ENCODE measurements at places on chromosomes 2 and 18. TPM values are rescaled to one million over a fixed set of nuclear protein-coding genes. Genes with fewer than 3 reads are reported as not detected.

NT5DC4 gene
- not detected for total RNA-seq

GRCh38 chr2:157492189-157492773 is 48.4 kb upstream of the CYTIP start:
- H3K27me3 ChIP-seq: no peaks in the 10 kb centered on the region
- H3K4me3 ChIP-seq: no peak overlapping the region
- no peaks in the 10 kb centered on the region for H3K36me3 ChIP-seq

RBMS1 gene
- total RNA-seq: 48.4 TPM

DNA sequence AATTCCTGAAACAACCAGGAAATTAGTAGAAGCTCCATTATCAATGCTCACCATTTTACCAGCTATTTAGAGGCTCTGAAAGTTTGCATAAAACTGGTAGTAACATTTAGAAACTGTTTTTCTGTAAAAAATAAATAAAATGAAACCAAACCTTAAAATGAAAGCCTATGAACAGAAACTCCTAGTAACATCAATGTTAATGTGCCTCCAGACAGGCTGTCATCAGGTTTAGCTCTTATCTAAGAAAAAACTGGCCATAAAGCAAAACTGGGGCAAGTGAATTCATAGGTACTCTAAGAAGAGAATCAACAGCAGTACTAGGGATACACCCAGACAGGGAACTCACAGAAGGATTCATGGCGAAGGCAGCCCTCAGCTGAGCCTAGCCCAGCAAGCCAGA is 8.0 kb downstream of the E2F6 start:
- DNase-seq: no peak
- peaks cover 5% of the 10 kb centered on the region for H3K36me3 ChIP-seq
- H3K27ac ChIP-seq: no peak overlapping the region
- no peak overlapping the region for H3K4me3 ChIP-seq
- H3K4me1 ChIP-seq: peaks cover 26% of the 10 kb centered on the region

DNA sequence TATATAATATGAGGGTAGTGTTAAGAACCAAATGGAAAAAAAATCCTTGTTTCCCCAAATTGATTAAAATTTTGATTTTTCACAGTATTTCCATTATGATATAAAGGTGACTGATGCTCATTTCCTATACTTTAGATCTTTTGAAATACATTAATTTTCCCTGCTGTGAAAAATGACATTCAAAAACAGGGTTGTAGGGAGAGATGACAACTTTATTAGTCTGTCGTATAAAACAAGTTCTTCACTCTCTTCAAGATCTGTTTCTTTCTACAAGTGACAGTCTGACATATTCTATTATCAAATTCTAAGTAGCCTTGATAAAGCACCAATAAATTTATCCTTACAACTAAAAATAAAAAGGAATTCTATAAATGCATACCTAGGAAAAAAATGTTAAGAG is 45.3 kb upstream of the VWC2L start:
- no peak overlapping the region for H3K4me3 ChIP-seq
- DNase-seq: no peak
- no peaks in the 10 kb centered on the region for H3K27me3 ChIP-seq
- no peaks in the 10 kb centered on the region for H3K4me1 ChIP-seq

GRCh38 chr2:174951745-174952144 is 53.4 kb downstream of the CHN1 start:
- no peaks in the 10 kb centered on the region for H3K36me3 ChIP-seq
- H3K4me3 ChIP-seq: no peak overlapping the region
- no peak overlapping the region for H3K27ac ChIP-seq
- H3K27me3 ChIP-seq: peaks cover 15% of the 10 kb centered on the region
- no peak for DNase-seq

- peaks cover 6% of the 10 kb centered on the region for H3K27me3 ChIP-seq
- H3K4me3 ChIP-seq: no peak overlapping the region
- peaks cover 5% of the 10 kb centered on the region for H3K36me3 ChIP-seq
Measured at GRCh38 chr2:132253496-132254305, 91.9 kb upstream of the ANKRD30BL start.

DNA sequence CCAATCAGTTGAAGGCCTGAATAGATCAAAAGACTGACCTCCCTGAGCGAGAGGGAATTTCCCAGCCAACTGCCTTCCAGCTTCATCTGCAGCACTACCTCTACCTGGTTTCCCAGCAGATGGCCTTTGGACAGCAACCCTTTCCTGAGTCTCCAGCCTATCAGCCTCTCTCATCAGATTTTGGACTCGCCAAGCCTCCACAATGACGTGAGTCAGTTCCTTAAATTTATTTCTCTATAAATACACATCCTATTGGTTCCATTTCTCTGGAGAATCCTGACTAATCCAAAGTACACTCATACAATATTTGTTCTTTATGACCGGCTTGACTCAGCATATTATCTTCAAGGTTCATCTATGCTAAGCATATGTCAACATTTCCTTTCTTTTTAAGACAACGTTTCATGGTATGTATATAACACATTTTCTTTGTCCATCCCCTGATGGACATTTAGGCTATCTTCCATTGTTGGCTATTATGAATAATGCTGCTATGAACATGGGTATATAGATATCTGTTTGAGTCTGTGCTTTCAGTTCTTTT is 294.6 kb downstream of the LRATD1 start:
- H3K4me3 ChIP-seq: no peak overlapping the region
- no peaks in the 10 kb centered on the region for H3K36me3 ChIP-seq
- H3K27ac ChIP-seq: no peak overlapping the region
- DNase-seq: no peak

DNA sequence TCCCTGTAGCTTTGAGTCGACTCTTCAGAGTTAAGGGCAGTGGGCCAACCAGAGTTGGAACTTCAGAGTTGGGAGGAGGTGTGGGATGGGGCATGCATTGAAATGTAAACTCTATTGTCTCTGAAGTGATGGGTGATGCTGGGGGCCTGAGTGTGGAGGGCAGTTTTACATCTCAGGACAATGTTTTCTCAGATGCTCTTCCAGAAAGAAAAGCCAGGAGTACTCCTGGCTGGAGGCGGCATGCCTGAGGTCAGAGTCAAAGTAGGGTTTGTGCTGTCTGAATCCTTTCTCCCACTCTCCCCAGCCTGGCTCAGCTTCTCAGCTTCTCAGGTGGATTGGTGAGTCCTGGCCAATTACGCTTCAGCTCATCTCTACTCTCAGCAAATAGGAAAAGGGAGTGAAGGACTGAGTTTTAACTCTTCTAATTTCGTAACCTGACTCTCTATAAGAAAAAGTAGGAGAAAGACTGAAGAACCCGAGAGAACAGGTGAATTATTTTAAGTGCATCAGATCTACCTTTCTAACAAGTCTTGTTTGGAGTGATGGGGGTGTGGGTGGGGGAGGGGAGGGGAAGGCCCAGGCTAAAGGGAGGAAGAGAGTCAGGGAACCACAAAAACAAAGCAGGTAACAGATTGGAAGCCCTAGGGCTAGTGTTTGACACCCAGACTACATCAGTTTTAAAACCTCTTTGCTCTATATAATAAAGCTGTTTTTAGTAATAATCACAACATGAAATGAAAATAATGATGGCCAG is 107.5 kb upstream of the PELI1 start:
- H3K4me3 ChIP-seq: no peak overlapping the region
- no peaks in the 10 kb centered on the region for H3K4me1 ChIP-seq
- no peak overlapping the region for H3K27ac ChIP-seq
- DNase-seq: no peak
- no peaks in the 10 kb centered on the region for H3K27me3 ChIP-seq
- no peaks in the 10 kb centered on the region for H3K36me3 ChIP-seq

GDF7 gene
- 0.07 TPM for total RNA-seq

SLC8A1 gene
- 0.58 TPM for total RNA-seq

MC5R gene
- total RNA-seq: not detected

GRCh38 chr2:17792515-17792914 is 23.7 kb upstream of the MSGN1 start:
- H3K4me1 ChIP-seq: peaks cover 6% of the 10 kb centered on the region
- no peak for DNase-seq
- H3K27me3 ChIP-seq: peaks cover 46% of the 10 kb centered on the region

DNA sequence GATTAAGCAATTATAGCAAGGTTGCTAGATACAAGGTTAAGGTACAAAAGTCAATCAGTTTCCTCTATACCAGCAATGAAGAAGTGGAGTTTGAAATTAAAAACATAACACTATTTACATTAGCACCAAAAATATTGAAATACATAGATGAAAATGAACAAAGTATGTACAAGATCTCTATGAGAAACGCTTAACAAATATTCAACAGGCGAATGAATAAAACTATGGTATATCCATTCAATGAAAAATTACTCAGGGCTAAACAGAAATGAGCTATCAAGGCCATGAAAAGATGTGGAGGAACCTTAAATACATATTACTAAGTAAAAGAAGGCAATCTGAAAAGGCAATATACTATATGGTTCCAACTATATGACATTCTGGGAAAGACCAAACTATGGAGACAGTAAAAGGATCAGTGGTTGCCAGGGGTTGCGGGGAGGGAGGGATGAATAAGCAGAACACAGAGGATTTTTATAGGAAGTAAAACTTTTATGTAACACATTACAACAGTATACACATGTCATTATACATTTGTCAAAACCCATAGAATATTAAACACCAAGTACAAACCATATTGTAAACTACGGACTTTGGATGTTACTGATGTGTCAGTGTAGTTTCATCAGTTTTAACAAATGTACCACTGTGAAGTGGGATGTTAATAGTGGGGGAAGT is 62.1 kb downstream of the RMDN2 start:
- peaks cover 7% of the 10 kb centered on the region for H3K4me1 ChIP-seq
- H3K27me3 ChIP-seq: peaks cover 6% of the 10 kb centered on the region
- no peak overlapping the region for H3K4me3 ChIP-seq
- H3K36me3 ChIP-seq: no peaks in the 10 kb centered on the region

DSG1 gene
- not detected for total RNA-seq

DNA sequence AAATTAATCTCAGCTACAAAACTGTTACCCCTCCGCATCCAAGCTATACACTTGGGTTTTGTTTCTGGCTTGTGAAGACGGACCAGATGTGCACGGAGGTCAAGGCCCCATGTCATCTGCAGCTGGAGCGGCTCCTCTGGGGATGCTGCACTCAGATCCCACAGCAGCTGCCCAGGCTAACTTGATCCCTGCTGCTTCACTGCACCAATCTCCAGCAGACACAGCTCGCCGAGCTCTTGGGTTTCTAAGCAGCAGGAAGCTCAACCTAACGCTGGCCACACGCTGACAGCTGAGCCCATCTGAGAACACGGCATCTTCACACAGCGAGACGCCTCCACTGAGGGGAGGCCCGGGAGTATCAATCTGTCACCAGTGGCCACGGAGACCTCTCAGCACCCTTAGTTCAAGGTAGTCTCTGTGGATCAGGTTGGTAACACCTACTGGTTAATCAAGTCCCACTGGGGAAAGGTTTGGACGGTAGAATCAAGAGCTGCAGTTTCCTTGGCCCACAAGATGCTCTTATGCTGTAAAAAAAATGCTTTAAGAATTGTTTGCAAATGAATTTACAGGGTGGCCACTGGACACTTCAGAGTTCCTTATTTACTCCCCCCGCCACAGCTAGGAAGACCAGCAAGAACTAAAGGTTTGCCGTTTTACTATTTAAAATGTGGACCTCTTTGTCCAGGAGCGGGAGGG is 67.5 kb downstream of the EMILIN2 start:
- peaks cover 15% of the 10 kb centered on the region for H3K4me1 ChIP-seq
- H3K27ac ChIP-seq: peak overlapping the region; percentile 38
- H3K4me3 ChIP-seq: no peak overlapping the region
- H3K36me3 ChIP-seq: peaks cover 19% of the 10 kb centered on the region
- H3K27me3 ChIP-seq: no peaks in the 10 kb centered on the region
- DNase-seq: no peak

- DNase-seq: peak; percentile 32
- H3K27ac ChIP-seq: no peak overlapping the region
- peak overlapping the region; percentile 40 for H3K4me3 ChIP-seq
- H3K36me3 ChIP-seq: peaks cover 1% of the 10 kb centered on the region
- H3K27me3 ChIP-seq: peaks cover 78% of the 10 kb centered on the region
Measured at GRCh38 chr18:58863539-58864145, 1.0 kb upstream of the ZNF532 start.

- H3K4me3 ChIP-seq: no peak overlapping the region
- no peak for DNase-seq
- H3K27me3 ChIP-seq: no peaks in the 10 kb centered on the region
- H3K36me3 ChIP-seq: peaks cover under 1% of the 10 kb centered on the region
Measured at GRCh38 chr2:56676966-56677365, 493.2 kb downstream of the CCDC85A start.

GRCh38 chr2:81234711-81235110 is 930.2 kb upstream of the LRRTM1 start:
- no peaks in the 10 kb centered on the region for H3K36me3 ChIP-seq
- H3K4me3 ChIP-seq: no peak overlapping the region
- no peak for DNase-seq

- H3K36me3 ChIP-seq: peaks cover 7% of the 10 kb centered on the region
- no peaks in the 10 kb centered on the region for H3K4me1 ChIP-seq
- no peak overlapping the region for H3K4me3 ChIP-seq
- H3K27me3 ChIP-seq: no peaks in the 10 kb centered on the region
- no peak overlapping the region for H3K27ac ChIP-seq
Measured at GRCh38 chr2:55078956-55079355, 28.7 kb upstream of the RTN4 start.

- no peak overlapping the region for H3K4me3 ChIP-seq
- peaks cover 1% of the 10 kb centered on the region for H3K36me3 ChIP-seq
- DNase-seq: no peak
- no peaks in the 10 kb centered on the region for H3K27me3 ChIP-seq
- H3K27ac ChIP-seq: no peak overlapping the region
Measured at GRCh38 chr18:74692367-74693013, 94.8 kb downstream of the ZNF407 start.

UGT1A4 gene
- total RNA-seq: not detected

NPPC gene
- total RNA-seq: 1.1 TPM

FAM237A gene
- not detected for total RNA-seq

DNA sequence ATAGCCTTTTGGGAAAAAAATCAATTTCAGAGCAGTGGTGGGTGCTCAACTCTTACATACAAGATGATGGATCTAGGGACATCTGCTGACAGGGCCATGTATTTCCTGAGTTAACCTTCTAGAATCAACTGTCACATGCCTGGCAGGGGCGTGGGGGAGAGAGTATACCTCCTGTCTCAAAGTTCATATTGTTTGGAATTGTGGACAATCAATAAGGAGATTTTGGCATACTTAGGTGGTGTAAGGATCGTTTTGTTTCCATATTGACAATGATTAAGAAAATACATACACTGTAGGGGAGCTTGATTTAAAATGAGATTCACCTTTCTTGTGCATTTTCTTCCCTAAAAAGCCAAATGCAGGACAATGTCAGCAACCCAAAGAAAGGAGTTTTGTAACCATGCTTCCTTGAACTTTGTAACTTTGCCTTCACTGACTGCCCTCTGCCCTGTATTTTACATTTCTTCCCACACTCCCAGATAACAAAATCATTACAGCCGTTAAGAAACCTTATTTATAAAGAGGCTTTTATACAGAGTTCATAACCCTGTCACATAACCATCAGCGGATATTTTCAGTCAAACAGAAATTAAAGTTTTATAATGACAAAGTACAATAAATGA is 88.4 kb downstream of the MEP1B start:
- no peaks in the 10 kb centered on the region for H3K4me1 ChIP-seq
- peaks cover 19% of the 10 kb centered on the region for H3K27me3 ChIP-seq

GRCh38 chr2:101698014-101698843 is 722 bp downstream of the MAP4K4 start:
- peaks cover 12% of the 10 kb centered on the region for H3K4me1 ChIP-seq
- peak; percentile 53 for DNase-seq
- peak overlapping the region; percentile 58 for H3K4me3 ChIP-seq
- no peak overlapping the region for H3K27ac ChIP-seq

- peaks cover 39% of the 10 kb centered on the region for H3K4me1 ChIP-seq
- H3K36me3 ChIP-seq: peaks cover 47% of the 10 kb centered on the region
Measured at GRCh38 chr2:24540011-24540477, 49.0 kb downstream of the NCOA1 start.

- H3K36me3 ChIP-seq: peaks cover 2% of the 10 kb centered on the region
- no peak overlapping the region for H3K4me3 ChIP-seq
- no peak for DNase-seq
- no peak overlapping the region for H3K27ac ChIP-seq
- peaks cover 4% of the 10 kb centered on the region for H3K4me1 ChIP-seq
Measured at GRCh38 chr2:10581021-10581420, 108.8 kb downstream of the NOL10 start.
